Stimulated activated CD4-positive, alpha-beta T cell treated with anti-CD3 and anti-CD28 coated beads, TNF-alpha, amount 100 ng/mL, for 48 hours (primary cell): ENCODE measurements at places on chromosomes 6 and 20.

DNA sequence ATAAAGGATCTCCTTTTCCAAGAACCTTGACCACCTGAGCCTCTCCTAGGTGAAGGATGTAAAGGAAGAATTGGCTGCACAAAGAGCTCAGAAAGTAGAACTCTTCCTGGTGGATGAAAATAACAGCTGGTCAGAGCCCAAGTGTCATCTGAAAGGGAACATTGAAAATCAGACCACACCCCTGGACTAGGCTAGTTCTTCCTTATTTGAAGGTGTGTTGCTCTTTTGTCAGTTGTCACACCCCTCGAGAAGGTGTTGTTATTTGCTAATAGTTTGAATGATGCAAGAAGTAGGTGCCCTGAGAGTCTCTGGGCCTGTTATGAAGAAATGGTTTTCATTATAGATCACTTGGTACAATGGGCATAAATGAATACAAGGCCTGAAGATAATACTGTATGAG lies 31.1 kb downstream of the NHLRC1 start:
- DNase-seq = no peak

DNA sequence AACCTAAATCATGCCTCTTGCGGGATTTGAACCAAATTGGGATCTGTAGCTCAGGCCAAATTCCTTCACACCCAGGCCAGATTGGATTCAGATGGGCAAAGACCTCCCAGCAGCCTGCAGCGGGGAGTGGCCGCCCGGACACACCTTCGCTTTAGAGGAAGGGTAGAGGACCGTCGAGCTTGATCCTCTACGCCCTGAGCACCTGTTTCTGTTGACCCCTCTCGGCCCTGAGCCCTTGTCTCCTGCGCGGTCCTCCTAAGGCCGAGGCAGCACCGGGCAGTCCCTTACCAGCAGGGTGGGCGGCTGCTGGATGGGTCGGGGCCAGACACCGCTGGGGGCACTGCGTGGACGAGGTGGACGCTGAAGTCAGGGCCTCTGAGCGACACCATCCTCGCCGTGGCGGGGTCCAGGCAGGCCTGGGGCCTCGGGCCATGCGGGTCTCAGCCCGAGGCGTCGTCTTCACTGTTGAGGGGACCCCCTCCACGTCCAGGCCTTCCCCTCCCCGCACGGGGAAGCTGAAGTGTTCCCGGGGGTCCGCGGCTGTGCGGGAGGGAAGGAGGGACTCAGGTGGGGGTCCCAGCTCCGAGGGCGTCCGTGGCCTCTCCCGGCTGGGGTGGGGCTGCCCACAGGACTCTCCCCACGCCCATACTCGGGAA lies 114.8 kb downstream of the SMOC2 start:
- no peak for DNase-seq

GRCh38 chr6:33273924-33274902 lies 2.3 kb downstream of the RPS18 start:
- DNase-seq = no peak

GRCh38 chr6:78076371-78076770 lies 423.5 kb downstream of the MEI4 start:
- DNase-seq = no peak

DNA sequence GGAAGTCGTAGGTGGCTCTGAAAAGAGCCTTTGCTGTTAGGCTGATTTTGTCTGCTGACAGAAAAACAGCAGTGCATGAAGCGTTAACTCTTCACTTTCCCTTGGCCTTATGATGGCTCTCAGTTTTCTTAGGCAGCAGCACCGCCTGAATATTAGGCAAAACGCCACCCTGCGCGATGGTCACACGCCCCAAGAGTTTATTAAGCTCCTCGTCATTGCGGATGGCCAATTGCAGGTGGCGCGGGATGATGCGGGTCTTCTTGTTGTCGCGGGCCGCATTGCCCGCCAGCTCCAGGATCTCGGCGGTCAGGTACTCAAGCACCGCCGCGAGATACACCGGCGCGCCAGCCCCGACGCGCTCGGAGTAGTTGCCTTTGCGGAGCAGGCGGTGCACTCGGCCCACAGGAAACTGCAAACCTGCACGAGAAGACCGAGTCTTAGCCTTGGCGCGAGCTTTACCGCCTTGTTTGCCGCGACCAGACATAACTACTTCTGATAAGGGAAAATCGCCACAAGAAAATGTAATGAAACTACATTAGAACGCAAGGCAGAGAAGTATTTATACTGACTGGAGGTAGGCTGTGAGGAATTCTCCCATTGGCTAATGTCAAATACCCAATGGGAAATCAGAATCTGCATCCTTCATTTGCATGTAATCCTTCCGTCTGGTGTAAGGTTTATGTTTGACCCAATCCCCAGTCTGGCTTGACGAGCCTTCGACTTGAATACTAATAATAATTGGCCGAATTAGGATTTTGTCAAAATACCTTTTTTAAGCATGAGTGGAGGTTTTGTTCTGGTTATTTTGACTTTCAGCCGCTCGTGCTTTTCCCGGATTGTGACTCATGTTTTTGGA lies 53.9 kb upstream of the HFE start:
- peak; percentile 66 for DNase-seq

DNA sequence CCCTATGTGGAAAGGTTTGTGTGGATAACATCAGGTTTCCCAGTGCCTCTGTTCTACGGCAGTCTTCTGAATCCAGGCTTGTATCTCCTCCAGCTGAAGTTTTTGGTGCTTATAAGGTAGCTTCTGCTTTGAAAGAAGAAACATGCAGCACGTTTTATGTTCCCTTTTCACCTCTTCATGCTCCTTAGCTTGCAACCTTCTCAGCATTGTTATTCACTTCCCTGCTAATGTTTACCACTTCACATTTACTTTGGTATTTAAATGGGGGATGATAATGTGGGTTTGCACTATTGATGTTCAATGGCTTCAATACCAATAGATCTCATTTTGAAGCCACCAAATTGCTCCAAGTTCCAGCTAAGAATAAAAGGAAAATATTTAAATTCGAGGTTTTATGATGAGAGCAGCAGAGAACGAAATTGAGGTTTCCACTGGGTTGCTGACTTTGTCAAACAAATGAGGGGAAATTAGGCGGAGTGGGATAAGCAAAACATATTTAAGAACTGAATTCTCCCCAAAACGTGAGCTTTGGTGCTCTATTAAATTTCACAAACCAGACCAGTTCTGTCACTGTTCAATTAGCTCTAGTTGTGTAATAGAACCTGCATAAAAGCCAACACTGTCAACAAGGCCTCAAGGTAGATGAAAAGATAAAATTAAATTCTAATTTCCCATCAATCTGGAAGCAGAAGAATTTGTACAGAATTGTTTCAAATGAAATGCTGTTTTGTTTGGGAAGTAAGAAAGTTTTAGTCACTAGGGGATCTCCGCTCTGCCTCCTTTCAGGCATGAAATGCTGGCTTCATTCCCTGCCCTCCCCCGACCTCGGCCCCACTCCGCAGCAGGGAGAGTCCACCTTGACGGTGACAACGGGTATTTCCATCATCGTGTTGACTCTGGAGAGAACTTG lies 1.4 kb downstream of the IL22RA2 start:
- no peak for DNase-seq

DNA sequence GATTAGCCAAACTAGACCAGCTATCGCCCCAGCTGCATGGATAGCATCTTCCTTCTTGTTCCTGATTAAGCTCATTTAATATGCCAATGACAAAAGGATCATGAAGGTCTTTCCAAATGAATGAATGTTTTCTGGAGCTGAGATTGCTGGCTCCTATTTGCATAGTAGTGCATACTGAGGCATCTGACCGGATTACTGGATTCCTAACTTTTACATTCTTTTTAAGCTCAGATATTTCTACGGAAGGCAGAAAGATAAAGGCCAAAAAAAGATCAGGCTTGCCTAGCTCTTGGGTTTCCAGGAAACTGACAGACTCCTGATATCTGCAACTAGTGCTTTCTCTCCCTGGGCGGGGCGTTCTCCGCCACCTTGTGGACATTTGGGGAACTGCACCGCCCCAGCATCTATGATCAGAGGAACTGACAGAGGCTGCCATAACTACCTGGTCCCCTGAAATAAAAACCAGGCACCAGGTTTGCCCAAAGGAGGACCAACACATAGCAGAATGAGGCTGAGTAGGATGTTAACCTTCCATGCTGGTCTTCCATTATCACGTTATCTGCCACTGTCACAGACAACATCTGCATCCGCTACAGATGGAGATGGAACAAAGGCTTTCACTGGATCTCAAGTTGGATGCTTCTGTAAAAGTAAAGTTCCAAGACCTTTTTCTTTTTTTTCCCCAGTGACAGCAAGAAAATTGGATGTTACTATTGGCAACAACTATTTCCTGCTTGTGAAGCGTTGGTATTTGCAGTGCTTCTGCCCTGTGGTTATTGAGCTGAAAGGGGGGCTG lies 33.2 kb downstream of the NT5E start:
- DNase-seq = peak; percentile 74

GRCh38 chr6:64280569-64280968 lies 645.0 kb downstream of the PHF3 start:
- DNase-seq = no peak

DNA sequence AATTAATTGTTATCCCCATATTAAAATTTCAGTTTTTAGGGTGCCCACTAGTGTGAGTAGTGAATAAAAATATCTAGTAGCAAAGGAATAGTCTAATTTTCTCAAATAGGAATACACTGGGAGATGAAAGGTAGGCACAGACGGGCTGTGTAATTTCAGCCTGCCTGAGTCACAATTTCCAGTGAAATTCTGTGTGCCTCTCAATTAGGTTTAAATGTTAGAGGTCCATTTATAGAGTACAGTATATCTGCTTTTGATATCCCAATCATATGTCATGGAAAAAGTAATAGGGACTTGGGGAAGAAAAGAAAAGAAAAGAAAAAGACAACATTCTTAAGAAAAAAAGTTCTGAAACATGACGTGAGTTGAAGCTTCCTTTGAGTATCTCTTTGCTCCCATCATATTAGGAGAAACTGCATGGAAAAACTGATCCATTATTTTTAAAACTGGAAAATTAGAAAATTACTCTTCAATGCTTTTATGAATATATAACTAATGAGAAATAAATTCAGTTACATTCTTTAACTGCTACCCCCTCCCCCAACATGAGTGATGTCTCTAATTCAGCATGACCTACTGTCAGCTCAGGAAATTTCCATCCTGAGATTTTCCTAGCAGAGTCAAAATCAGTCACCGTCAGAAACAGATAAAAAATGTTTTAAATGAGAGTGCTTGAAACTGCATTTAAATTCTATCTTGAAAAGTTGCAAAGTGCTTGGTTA lies 473.8 kb upstream of the HSF2 start:
- DNase-seq = no peak

DNA sequence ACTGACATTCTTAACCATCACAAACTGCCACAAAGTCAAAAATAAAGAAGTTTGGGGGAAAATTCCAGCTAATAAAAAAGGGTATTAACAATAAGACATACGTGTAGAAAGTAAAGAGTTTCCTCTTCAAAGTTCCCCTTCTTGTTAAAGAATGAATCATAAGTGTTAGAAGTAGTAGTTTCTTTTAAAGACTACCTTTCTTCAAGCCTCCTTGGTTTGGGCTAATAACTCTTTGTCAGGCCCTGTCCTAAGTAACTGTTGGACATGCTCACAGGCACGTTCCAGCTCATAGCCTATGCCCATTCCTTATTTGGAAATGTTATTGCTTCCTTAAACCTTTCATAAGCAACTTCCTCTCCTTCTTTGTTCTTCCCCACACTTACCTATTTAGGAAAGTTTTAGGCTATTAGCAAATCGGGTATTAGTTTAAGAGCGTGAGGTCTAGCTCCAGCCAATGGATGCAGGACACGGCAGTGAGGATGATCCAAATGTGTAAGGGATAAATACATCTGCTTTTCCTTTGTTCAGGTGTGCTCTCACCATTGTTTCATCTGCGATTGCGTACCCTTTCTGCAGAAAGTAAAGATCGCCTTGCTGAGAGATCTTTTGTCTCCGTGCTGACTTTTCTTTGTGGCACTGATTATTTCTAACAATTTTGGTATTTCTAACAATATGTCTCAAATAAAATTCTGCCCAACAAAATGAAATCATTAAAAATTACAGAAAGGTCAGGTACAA lies 64.9 kb downstream of the CHD6 start:
- no peak for DNase-seq

DNA sequence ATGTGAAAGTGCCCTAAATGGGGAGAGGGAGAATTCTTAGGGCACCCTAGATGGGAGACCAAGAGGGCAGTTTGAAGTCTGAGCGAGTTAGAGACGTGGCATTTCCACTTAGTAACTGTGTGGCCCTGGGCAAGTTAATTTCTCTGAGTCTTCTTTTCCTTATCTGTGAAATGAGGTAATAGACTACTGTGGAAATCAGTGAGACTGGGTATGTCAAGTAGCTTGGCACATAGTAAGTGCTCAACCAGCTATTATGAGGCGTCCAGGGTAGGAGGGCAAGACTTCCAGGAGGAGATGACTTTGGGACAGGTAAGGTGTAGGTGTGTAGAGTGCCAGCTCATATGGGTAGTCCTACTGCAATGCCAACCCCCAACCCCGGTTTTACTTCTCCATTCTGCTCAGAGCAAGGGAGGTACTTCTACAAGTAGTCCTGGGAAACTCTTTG lies 770 bp downstream of the KIF3B start:
- no peak for DNase-seq

GRCh38 chr6:70277470-70277869 lies 25.4 kb downstream of the COL9A1 start:
- no peak for DNase-seq
